ENCODE measurements at places on chromosomes 7 and 10. TPM values are rescaled to one million over a fixed set of nuclear protein-coding genes. Genes with fewer than 3 reads are reported as not detected.

Gene VPS37D
- 1.2 TPM for polyA plus RNA-seq

Gene ASB10
- polyA plus RNA-seq, result 7.2 TPM

Gene ZNF783
- 2.5 TPM for polyA plus RNA-seq

GRCh38 chr10:61283066-61283465 lies 170.1 kb downstream of the TMEM26 start:
- no peak for DNase-seq

DNA sequence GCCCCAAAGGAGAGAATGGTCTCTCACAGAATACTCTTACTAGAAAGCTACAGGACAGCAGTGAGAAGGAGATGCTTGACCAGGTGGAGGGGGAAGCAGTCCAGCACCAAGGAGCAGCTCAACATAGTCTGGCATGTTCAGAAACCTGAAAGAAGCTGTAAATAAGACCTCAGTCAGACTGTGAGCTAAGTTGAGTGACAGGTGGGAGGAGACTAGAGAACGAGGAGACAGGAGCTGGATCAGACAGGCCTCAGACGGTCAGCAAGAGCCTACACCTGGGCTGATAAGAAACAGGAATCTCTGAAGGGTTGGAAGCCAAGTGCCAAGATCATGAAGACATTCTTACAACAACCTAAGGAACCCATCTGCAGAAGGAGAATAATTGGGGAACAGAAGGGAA lies 54.5 kb downstream of the ELMO1 start:
- DNase-seq, result no peak
